RWPE1 (cell line): ENCODE measurements at places on chromosomes 11 and 22.

GRCh38 chr11:122850076-122850631 lies 11.9 kb downstream of the CRTAM start:
- DNase-seq, result no peak

- DNase-seq, result no peak
Observed at GRCh38 chr11:84056653-84057376, 770.6 kb upstream of the CCDC90B start.

DNA sequence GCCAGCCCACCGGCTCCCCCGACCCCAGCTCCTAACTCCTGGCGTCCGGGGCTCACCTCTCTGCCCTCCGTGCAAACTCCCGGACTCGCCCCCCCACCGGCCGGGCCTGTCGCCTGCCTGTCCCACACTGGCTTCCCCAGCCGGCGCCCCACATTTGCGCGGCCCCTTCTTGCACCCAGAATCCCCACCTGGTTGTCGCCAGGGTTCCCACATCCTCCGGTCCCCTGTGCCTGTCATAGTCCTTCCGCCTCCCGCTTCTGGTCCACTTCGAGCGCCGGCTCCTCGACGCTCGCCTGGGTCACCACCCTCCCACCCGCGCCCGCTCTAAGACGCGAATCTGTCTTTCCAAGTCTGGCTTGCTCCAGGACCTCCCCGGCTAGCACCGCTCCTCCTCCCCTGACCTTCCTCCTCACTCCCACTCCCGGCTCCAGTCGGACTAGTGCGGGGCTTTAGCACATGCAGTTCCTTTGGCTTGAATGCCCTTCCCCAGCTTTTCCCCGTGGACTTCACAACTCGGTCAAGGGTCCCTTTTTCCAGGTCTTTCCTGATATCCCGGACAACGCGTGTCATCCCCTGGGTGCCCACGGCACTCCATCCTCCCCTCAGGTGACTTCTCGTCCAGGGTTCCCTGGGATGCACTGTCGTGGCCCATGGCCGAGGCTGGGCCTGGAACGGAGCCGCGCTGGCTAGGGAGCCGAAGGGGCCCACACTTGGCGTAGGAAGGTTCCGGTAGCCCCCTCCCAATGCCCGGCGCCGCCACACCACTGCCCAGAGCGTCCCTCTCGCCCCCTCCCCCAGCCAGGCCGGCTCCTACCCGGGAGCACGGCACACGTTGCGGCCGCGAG lies 635 bp downstream of the SCARF2 start:
- no peak for DNase-seq

- DNase-seq, result no peak
Observed at GRCh38 chr11:8206251-8207079, 37.6 kb upstream of the RIC3 start.

GRCh38 chr11:120702656-120703055 lies 191.1 kb downstream of the GRIK4 start:
- DNase-seq, result no peak

- DNase-seq, result no peak
Observed at GRCh38 chr11:25793637-25794036, 538.3 kb upstream of the ANO3 start.

GRCh38 chr11:86277741-86278140 lies 24.3 kb upstream of the HIKESHI start:
- no peak for DNase-seq

DNA sequence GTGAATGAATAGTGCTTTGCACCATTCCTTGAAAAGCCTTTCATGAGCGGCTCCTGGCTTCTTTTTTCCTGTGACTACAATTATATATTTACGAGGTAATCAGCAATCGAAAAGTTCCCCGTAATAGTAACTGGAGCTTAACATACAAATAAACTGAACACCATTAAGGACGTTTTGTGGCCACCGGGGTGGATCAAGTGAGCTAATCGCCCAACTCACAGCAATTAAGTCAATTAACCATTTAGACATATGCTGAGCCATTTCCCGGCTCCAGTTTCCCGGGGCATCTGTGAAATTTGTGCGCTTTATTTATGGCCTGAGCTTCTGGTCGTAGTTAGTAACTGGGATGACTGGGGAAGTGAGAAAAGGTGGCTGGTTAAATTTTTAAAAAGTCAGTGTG lies 465.2 kb downstream of the MIAT start:
- no peak for DNase-seq

DNA sequence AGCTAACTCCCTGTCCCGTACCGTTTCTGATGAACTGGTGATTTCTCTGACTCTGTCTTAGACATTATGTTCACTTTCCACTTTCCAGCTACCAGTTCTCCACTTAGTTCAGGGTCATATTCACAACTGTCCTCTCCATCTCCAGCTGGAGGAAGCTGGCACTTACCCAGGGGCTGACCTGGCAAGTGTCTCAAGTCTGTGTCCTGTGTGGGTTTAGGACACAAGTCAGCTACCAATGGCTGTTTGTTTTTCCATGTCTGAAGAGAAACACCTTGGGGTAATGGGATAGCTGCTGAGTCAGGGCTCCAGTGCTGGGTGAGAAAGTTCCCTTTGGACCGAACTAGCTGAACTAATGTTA lies 134.4 kb downstream of the CSNK2A3 start:
- DNase-seq, result no peak

GRCh38 chr11:17641792-17642350 lies 77.5 kb upstream of the MYOD1 start:
- DNase-seq, result no peak

DNA sequence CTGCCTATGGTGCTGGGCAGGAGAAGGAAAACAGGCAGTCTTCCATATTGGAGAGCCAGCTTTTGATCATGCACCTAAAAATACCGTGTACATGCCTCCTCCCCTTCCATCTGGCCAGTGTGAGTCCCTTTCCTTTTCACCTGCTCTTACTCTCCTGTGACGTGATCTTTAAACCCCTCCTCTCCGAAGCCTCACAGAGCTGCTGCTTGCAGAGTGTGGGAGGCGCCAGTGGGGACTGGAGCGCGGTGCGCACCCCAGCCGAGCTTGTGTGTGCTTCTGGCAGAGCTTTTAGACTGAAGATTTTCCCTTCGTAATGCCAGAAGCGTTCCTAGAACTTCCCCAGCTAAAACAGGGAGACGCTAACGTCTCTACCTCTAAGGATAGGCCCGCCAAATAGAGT lies 29.8 kb downstream of the MUC6 start:
- no peak for DNase-seq

DNA sequence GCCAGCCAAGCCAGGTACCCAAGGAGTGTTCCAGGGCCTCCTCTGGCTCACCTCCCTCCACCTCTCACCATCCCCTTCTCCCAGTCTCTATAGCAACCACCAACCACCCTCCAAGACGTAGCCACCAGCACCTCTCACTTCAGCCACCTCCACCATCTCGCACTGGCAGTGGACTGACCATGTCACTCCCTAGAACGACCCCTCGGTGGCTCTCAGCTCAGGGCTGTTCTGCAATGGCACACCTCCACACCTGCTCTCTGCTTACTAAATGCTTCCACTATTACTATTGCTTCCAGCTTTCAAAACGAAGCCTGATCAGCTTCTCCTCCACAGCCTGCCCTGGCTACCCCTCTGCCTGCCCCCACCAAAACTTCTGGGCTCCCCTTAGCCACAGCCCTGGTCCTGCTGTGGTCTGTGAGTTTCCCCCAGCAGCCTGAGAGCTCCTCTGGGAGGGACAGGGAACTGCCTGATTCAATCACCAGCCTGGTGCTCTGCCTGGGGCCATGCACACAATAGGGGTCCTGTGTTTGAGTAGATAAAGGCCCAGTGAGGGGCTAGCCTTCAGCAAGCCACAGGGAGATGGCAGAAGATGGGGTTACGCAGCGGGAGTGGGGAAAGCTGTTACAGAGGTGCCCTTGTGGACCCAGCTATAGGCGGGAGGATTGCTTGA lies 17.5 kb upstream of the CBX7 start:
- DNase-seq, result no peak

DNA sequence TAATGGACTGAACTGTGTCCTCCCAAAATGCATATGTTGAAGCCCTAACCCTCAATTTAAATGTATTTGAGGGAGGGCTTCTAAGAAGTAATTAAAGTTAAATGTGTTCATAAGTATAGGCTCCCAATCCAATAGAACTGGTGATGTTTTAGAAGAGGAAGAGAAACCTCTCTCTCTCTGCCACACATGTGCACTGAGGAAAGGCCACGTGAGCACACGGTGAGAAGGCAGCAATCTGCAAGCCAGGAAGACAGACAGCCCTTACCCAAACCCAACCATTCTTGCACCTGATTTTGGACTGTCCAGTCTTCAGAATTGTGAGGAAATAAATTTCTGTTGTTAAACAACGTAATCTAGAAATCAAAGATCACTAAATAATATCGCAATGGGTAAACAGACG lies 501.5 kb upstream of the ARHGAP42 start:
- no peak for DNase-seq

- no peak for DNase-seq
Observed at GRCh38 chr22:19974268-19974861, 32.7 kb upstream of the TXNRD2 start.

GRCh38 chr11:134398644-134399292 lies 13.3 kb downstream of the B3GAT1 start:
- DNase-seq, result no peak

DNA sequence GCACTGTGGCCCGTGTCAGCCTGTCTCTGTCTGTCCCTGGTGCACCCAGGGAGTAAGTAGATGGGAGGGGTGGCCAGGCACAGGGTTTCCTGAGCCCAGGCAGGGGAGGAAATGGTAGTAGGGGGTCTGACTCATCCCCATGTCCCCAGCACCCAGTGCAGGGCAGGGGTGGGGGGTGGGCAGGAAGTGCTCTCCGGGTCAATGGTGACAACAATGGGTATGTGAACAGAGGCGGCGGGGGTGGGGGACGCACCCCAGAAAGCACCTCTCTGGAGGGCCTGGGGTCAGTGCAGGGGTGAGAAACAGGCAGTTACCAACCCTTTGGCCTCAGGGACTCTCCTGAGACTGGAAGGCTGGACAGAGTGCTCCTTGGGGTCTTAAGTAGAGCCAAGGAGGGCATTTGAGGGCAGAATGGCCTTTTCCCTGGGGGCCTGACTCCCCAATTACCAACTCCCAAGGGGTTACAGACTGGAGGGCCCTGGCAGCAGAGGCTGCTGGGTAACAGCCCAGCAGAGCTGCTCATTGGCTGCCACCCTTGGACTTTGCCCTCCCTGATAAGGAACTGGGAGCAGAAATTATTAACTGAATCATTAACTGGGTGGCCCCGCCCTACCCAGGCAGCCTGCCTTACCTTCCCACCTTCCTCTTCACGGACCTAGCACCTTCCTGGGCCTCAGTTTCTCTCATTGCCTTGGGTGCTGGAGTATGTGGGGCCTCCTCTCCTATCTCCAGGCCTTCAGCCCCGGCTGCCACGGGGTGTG lies 4.2 kb downstream of the MYRF start:
- DNase-seq, result no peak

DNA sequence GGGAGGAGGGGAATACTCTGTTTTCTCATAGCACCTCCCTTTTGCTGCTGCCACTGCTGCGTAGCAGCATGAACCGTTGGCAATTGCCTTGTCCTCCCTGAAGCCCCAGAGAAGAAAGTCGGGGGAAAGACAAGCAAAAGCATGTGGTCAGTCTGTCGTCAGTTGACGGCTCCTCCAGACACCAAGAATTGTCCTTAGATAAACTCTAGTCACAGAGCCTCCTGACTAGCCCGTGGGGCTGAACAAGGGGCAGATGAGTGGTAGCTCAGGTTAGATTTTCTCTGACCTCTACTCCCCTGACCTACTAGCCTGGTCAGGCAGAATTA lies 126.4 kb upstream of the HSD17B12 start:
- no peak for DNase-seq

- no peak for DNase-seq
Observed at GRCh38 chr11:125272821-125273220, 108.3 kb downstream of the PKNOX2 start.

GRCh38 chr11:959608-960007 lies 33.9 kb downstream of the AP2A2 start:
- no peak for DNase-seq

DNA sequence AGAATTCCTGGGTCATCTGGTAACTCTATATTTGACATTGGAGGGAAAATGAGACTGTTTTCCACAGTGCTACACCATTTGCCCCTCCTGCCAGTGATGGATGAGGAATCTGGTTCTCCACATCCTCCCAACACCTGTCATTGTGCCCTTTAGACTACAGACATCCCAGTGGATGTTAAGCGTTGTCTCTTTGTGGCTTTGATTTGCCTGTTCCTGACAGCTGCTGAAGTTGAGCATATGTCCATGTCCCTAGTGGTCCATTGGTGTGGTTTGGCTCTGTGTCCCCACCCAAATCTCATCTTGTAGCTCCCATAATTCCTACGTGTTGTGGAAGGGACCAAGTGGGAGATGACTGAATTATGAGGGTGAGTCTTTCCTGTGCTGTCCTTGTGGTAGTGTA lies 88.5 kb downstream of the BRD1 start:
- DNase-seq, result no peak

DNA sequence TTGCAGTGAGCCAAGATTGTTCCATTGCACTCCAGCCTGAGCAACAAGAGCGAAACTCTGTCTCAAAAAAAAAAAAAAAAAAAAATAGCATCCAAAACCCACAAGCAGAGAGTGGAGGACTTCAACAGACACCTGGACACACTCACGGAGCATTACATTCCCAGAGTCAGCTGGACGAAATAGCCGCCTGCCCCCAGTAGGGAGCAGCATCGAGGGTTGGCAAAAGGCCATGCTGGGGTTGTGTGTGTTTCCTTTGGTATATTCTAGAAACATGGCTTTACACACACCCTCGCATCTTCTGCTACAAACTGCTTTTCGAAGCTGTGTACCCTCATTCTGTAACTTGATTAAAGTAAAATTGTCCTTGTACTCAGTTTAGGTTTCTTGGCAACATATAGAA lies 5.3 kb downstream of the ADA2 start:
- DNase-seq, result no peak

DNA sequence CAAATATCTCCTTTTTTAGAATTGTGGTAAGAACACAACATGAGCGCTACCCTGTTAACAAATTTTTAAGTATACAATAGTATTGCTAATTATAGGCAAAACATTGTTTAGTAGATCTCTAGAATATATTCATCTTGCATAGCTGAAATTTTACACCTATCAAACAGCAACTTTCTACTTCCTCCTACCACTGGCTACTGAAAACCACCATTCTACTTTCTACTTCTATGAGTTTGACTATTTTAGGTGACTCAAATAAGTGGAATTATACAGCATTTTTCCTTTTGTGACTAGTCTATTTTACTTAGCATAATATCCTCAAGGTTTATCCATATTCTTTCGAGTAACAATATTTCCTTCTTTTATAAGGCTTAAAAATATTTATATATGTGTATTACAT lies 128.4 kb downstream of the FAM76B start:
- DNase-seq, result no peak

- DNase-seq, result no peak
Observed at GRCh38 chr11:134727204-134727603, 315.2 kb upstream of the B3GAT1 start.

DNA sequence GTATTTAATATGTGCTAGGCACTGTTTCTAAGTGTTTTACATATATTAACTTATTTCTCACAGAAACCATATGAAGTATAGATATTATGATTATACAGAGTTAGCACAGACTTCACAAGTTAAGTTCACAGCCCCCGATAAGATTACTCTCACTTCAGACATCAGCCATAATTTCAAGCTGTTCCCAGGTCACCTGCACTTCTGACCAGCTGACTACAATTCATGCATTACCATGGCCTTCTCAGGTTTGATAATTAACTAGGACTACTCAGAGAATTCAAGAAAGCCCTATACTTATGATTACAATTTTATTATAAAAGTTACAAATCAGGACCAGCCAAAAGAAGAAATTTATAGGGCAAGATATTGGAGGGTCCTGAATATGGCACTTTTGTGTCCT lies 68.2 kb upstream of the RRM1 start:
- DNase-seq, result no peak
